ENCODE measurements at places on chromosomes 12 and 14. TPM values are rescaled to one million over a fixed set of nuclear protein-coding genes. Genes with fewer than 3 reads are reported as not detected.

- DNase-seq: no peak
Observed at GRCh38 chr12:65168681-65169319, 583 bp upstream of the LEMD3 start.

DNA sequence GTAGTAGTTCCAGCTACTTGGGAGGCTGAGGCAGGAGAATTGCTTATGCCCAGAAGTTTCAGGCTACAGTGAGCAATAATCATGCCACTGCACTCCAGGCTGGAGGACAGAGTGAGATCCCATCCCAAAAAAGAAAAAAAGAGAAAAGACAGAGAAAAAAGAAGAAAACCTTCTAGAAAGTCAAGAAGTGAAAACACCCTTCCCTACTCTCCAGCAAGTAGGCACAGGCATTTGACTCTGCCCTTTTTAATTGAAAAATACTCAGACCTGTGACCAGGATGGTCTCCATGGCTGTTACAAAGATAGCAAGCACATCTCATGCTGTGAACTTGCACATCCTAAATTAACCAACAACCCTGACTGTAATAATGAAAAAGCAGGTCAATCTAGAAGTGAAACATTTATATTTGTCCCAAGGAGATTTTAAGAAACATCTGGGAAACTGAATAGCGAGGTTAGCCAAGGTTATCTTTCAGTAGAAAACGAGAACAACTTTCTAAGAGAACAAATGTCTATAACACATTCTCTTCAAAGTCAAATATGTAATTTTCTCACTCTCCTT lies 2.0 kb downstream of the TMTC1 start:
- no peak for DNase-seq

The CCNT1 gene
- 29.8 TPM for total RNA-seq

The DENND5B gene
- 6.4 TPM for total RNA-seq

Data from lower leg skin (tissue), 4 donors.